ENCODE measurements at places on chromosomes 12 and 14.
A peak's percentile ranks its signal among the peaks of the same experiment; 100 is the strongest.

DNA sequence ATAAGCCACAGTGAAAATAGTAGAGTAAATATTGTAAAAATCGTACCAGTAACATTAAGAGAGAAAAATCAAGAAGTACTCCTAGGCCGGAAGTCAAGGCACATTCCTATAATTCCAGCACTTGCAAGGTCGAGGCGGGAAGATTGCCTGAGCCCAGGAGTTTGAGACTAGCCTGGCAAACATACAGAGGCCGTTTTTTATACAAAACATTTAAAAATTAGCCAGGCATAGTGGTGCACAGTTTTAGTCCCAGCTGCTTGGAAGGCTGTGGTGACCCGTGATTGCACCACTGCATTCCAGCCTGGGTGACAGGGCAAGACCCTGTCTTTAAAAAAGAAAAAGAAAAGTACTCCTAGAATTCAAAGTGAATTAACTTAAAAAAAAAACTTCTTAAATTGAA, 341.8 kb downstream of the C12orf50 start:
- DNase-seq: no peak

DNA sequence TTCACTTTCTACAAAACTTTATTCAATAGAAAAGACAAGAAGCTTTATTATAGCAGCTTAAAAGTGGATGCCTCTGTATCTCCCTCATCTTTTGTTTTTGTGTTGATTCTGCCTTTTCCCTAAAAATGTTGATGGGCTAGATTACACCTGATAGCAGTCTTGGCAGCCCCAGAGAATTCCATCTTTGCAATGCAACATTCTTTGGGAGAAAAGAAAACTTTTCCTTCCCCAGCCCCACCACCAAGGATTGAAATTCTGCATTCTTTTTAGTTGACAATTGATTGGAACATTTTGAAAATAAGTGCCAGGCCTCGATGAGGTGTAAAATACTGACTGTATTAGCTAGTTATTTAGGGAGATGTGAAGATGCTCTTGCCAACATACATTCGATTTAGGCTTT, 306.8 kb upstream of the G2E3 start:
- no peak for DNase-seq

GRCh38 chr12:43338848-43339526, 213.0 kb downstream of the ADAMTS20 start:
- no peak for DNase-seq

GRCh38 chr12:124168016-124168786, 126.7 kb upstream of the RFLNA start:
- no peak for DNase-seq

DNA sequence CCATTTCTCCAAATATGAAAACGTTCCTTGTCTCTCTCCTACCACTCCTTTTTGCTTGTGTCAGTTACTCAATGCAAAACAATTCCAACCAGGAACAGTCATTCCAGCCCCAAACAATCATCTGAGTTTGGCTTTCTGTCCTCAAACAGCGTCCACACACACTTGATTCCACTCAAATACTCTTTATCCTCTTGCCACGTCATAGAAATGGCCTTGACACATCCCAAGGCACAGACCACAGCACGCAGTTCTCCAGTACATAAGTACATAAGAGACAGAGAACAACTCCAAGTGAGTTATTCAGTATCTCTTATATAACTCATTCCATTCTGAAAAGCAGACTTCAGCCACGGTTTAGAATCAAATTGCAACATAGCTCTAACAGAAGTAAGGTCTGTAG, 299.2 kb downstream of the RPS29 start:
- no peak for DNase-seq

- DNase-seq: no peak
Measured at GRCh38 chr14:104593241-104593701, 11.3 kb downstream of the TMEM179 start.

- DNase-seq: no peak
Measured at GRCh38 chr12:123143736-123144461, 7.0 kb downstream of the PITPNM2 start.

DNA sequence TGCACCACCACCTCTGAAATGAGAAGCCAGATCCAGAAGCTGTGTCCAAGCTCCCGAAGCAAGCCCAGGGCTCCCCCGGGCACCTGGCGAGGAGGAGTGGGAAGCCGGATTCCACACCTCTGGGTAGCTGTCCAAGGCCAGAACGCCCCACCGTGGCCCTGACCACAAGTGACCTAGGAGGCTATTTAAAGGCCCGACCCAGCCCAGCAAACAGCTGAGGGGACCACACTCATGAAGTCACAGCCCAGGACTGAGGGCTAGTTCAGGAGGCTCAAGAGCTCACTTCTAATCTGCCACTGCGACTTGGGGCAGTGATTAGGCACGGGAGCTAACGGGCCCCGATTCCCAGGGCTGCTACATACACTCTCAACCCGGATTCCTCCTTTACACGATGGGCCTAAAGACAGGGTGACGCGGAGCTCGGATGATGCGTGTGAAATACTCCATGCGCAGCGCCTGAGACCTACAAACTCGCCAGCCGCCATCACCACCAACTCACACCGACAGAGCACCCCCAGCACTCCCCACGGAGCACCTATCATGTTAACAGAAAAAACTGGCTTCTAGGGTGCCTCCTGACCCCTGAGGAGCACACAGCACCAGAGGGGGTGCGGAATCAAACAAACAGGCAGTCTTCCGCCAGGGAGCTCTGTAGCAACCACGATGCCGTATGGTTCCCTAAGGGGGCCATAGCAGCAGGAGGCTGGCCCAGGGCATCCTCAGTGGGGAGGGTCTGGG, 84.0 kb upstream of the GPR68 start:
- no peak for DNase-seq

DNA sequence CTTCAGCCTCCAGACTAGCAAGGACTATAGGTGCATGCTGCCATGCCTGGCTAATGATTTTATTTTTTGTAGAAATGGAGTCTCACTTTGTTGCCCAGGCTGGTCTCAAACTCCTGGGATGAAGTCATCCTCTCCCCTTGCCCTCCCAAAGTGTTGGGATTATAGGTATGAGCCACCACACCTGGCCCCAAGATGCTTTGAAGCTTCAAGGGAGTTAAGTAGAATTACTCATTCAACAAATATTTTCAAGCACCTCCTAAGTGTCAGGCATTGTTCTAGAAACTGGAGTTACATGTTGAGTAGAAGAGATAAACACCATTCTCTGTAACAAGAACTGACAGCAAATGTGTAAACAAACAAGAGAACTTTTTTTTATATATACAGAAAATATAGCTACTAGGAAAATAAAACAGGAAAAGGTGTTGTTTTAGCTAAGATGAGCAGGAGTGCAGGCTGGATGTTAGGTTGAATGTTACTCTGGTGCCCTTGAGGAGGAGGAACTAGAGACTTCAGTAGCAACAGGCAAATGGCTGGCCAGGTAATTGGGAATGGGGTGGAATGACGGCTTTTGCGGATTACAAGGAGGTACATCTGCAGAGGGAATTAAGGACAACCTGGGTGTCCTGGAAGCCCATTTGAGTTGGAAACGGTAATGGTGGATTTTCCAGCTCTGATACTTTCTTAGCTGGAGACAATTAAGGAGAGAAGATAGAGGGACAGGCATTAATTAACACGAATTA, 32.0 kb upstream of the CFAP54 start:
- no peak for DNase-seq

- DNase-seq: no peak
Measured at GRCh38 chr12:87661786-87662377, 367.3 kb downstream of the C12orf50 start.

DNA sequence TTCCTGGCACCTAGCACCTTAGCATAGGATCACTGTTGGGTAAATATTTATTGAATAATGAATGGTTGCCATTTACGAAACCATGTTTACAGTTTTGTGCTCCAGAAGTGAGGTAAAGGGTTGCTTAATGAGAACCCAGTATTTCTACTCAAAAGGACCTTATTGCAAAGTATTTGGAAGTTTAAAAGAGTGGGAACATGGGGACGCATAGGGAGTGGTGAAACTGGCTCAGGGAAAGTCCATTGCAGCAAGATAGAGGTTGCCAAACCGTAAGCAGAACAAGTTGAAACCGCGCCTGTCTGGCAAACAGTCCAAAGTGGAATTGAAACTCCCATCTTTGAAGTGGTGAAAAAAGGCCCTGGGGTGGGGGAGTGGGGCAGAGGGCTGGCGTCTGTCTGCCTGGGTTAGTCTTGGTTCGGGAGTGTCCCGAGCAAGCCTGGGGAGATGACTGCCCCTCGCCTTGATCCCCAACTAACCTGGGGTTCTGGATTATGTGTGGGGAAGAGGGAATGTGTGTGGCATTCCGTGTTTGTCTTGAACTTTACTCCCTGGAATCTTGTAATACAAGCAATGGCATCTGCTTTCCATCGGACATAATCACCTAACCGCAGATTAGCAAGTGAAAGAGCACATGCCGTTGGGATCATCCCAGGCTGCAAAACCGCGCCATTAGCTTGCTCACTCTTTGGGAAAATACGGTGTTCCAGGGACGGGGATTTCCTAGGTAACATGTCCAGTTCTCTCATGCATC, 7.2 kb downstream of the ALDH2 start:
- no peak for DNase-seq

DNA sequence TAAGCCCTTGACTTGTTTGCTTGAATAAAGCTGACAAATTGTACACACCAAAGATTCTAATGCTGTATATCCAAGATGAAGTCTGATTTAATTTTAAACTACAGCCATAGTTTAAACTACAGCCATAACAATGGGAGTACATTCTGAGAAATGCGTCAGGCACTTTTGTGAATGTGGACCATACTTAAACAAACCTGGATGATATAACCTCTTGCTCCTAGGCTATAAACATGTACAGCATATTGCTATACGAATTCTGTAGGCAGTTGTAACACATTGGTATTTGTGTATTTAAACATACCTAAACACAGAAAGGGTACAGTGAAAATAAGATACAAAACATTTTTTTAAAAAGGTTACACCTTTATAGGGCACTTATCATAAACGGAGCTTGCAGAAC, 59.4 kb upstream of the KCNMB4 start:
- no peak for DNase-seq

GRCh38 chr12:110656071-110656655, 32.8 kb downstream of the HVCN1 start:
- DNase-seq: no peak

- no peak for DNase-seq
Measured at GRCh38 chr14:63435204-63435603, 108.0 kb downstream of the PPP2R5E start.

DNA sequence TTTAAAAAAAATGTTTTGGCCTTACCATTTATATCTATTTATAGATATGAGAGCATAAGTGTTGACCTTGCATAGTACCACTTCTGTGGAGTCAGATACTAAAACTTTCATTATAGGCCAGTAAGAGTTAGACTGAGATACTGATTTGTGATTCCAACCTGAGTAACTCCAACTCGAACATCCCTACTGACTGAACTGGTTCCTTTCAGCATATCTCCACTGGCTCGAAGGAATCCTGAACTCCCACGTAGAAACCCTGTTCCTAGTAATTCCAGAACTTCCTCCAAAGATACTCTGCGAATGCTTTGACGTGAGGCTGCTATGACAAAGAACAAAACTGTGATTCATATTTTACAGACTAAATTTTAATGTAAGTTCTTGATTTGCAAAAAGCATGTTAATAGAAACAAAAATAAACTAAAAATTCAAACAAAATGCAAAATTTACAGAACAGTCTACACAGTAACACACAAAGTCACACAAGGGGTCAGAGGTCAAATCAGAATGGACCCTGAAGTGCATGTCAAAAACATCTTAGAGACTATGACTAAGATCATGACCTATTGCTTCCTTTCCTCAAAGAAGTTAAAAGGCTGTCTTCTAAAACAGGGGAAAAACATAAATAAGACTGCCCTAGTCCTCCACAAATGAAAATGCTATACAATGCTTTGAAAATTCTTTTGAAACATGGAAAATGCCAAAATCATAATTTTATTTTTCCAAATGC, 31.5 kb downstream of the HEATR5A start:
- DNase-seq: no peak

DNA sequence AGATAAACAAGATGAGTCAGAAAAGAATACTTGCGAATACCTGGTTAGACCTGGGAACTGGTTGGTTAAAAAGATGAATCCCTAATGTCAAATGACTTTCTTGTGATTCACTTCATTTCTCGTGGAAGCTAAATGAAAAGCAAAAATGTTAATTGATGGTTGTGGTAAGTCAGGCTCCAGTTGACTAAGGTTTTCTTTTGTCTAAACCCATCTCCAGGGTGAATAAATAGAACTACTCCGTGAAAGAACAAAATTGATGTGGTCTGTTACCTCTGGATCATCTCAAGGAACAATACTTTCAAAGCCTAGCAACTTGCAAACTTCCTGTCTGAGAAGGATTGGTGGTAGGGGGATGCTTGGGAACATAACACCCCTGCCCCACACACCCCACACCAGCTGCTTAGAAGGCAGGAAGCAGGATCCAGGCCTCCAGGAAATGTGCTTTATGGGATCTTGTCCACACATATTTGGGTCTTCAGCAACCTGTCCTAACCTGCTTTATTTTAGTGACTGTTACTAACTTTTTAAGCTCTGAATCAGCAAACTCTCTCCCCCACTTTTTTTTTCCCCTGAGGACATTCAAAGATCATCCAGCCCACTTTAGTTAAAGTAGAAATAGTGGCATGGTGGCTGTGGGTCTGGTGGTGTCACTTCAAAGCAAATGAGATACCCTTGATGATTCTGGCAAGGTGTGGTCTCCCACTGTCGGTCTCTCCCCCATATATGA, 60.4 kb upstream of the PTHLH start:
- DNase-seq: no peak

GRCh38 chr12:43094886-43095575, 457.0 kb downstream of the ADAMTS20 start:
- no peak for DNase-seq

- DNase-seq: no peak
Measured at GRCh38 chr14:50786751-50787464, 44.1 kb downstream of the NIN start.

- no peak for DNase-seq
Measured at GRCh38 chr12:92193063-92193462, 47.4 kb upstream of the BTG1 start.

DNA sequence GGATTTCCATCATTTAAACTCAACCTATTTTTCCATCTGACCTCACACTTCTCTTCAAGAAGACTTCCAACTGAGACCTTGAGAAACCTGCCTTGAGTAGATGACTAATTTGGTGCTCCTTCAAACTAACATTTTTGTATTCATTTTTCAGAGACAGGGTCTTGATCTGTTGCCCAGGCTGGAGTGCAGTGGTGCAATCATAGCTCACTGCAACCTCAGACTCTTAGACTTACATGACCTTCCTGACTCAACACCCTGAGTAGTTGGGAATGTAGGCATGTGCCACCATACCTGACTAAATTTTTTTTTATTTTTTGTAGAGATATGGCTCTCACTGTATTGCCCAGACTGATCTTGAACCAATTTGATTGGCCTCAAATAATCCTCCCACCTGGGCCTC, 389.9 kb downstream of the PDZRN4 start:
- no peak for DNase-seq

- no peak for DNase-seq
Measured at GRCh38 chr12:109036975-109037374, 15.4 kb upstream of the USP30 start.

- no peak for DNase-seq
Measured at GRCh38 chr12:3195859-3196483, 118.8 kb downstream of the TSPAN9 start.

GRCh38 chr14:23578560-23579310, at the start of gene JPH4:
TSS of gene JPH4 (minus strand) at chr14:23578790. CDS start at chr14:23577453, 1,337 bp downstream.
- no peak for DNase-seq

- DNase-seq: no peak
Measured at GRCh38 chr14:89042021-89042420, 217.6 kb downstream of the TTC8 start.

- DNase-seq: peak; percentile 14
Measured at GRCh38 chr12:76890151-76891143, 11.6 kb upstream of the CSRP2 start.
